ENCODE measurements at places on chromosomes 7 and 10. TPM values are rescaled to one million over a fixed set of nuclear protein-coding genes. Genes with fewer than 3 reads are reported as not detected.
A peak's percentile ranks its signal among the peaks of the same experiment; 100 is the strongest.

GRCh38 chr7:2820508-2820934, 23.6 kb downstream of the GNA12 start:
- DNase-seq, result no peak

- DNase-seq, result peak; percentile 72
Measured at GRCh38 chr10:101140950-101141615, 10.0 kb downstream of the TLX1 start.

GRCh38 chr7:70952311-70952710, 179.6 kb upstream of the GALNT17 start:
- DNase-seq, result no peak

The CCNY gene
- polyA plus RNA-seq, result 62.1 TPM

Data from brain (organoid and tissue), 16 donors.